ENCODE measurements at places on chromosomes 12 and 14. TPM values are rescaled to one million over a fixed set of nuclear protein-coding genes. Genes with fewer than 3 reads are reported as not detected.

Gene RARG
- 6.9 TPM for total RNA-seq

Gene VRTN
- not detected for total RNA-seq

Gene CBLN3
- 0.34 TPM for total RNA-seq

Gene CSRNP2
- total RNA-seq: 36.1 TPM

Gene EML1
- 11.6 TPM for total RNA-seq

Gene SRRM4
- 0.42 TPM for total RNA-seq

Gene KLHL33
- total RNA-seq: 0.08 TPM

Gene MVK
- total RNA-seq: 25.4 TPM

Gene PRIMA1
- not detected for total RNA-seq

Gene PLXNC1
- 0.55 TPM for total RNA-seq

Gene RASAL1
- total RNA-seq: 1.8 TPM

Gene FSCB
- total RNA-seq: not detected

Gene NPAS3
- 2.0 TPM for total RNA-seq

Gene HOXC12
- total RNA-seq: not detected

Gene ACVRL1
- 4.7 TPM for total RNA-seq

Gene NGB
- not detected for total RNA-seq

Data from kidney epithelial cell (primary cell).